Stimulated activated CD8-positive, alpha-beta memory T cell treated with anti-CD3 and anti-CD28 coated beads, Interleukin-7, amount 100 ng/mL, for 24 hours (primary cell): ENCODE measurements at places on chromosomes 12 and 14.

DNA sequence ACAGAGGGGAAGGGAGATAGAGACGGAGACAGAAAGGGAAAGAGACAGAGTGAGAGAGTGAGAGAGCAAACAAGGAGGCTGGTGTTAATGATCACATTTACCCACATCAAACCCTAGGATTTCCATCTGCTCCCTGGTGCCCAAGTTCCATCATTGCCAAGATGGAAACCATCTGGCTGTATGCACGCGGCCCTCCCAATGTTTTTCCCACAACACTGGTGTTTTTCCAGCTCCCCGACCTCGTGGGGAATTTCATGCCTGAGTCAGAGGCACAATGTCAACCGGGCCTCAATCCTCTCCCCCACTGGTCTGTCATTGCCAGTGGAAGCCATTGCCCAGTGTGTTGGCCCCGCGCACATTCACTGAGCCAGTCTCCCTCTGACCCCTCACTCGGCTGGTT lies 19.9 kb upstream of the BDKRB2 start:
- DNase-seq: no peak

DNA sequence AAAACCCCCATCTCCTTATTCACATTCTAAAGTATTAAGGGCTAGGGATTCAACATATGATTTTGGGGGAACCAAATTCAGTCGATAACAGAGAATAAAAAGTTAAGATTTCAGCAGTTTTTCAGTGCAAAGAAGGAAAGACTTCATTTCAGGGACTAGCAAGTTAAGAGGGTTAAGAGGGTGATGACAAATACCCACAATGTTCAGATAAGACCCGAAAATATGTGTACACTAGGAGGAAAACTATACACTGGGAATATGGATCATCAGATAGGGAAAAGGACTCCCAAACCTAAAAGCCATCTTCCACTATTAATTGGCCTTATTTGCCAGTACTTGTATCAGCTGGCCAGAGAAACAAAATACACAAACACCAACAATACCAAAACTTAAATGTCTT lies 824.2 kb downstream of the SLC16A7 start:
- no peak for DNase-seq

DNA sequence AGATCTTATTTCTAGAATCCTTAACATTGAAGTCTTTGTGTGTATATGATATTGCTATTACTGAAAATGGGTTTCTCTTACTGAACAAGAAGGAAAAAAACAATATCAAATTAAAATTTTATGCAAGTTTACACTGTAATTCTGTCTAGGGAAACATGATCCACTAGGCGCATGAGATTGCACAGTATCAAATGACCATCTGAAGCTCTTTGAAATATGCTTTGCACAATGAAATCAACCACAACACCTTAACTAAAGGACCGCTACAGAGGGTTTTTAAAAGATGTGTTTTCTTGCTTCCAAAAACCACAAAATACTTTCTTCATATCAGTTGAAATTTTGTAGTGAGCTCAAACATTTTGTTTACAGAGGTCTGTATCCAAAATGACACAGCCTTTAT lies 15.1 kb upstream of the KERA start:
- DNase-seq: no peak

GRCh38 chr12:46082490-46083200 lies 92.3 kb upstream of the SCAF11 start:
- DNase-seq: no peak

- DNase-seq: no peak
Observed at GRCh38 chr14:92460916-92461579, 52.5 kb upstream of the RIN3 start.

DNA sequence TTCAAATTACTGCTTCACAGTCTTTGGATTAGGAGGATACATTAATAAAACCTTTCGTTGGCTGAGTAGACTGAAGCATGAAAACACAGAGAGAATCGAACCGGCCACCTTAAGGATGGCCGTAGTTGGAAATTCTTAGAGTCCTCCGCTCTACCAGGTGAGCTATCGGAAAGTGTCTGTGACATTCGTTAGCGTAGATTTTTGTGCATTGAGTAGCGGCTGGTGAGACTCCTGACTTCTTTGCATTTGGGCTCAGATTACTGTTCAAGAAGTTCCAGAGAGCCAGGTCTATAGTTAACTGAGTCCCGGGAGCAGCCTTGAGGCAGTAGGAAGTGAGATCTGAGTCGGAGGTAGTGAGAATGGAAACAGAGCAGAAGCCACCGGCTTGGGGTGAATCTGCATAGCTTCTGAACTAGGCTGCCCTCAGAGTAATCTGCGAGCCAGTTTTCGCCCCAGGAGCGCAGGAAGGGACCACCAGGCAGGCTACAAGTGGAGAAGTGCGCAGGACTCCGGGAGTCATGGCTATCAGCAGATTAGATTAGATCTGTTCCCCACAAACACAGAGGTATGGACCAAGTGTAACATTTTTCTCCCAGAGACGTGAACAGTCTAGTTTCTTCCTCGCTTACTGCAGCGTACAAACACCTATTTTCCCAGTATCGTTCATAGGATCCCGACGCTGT lies 11.0 kb downstream of the OR6S1 start:
- no peak for DNase-seq

DNA sequence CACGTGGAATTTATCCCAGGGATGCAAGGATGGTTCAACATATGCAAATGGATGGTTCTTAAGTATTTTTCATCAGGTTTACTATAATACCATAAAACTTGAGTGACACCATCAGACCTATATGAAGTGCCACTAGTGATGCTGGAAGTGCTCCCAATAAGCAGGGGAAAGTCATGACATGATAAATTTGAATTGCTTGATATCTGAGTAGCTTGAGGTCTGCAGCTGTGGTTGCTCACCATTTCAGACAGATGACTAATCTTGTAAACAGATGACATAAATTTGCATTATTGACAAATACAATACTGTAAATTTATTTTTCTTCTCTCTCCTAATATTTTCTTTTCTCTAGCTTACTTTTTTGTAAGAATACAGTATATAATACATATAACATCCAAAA lies 13.7 kb upstream of the PRPF39 start:
- DNase-seq: no peak

DNA sequence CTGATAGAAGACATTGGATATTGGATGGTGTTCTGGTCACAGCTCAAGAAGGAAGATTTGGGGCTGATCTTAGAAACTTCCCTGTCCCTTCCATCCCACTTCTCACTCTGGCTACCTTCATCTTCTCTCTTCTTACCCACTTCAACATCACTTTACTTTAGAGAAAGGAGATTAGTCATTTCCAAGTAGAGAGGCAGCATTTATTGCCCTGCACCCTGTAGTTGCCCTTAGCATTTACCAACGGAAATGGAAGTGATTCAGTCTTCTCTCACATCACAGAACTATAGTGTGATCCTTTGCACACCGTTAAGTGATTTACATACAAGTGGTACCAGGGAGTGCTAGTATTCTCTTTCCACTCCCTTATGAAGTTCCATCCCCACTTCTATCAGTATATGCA lies 52.4 kb downstream of the PHLDA1 start:
- DNase-seq: no peak

DNA sequence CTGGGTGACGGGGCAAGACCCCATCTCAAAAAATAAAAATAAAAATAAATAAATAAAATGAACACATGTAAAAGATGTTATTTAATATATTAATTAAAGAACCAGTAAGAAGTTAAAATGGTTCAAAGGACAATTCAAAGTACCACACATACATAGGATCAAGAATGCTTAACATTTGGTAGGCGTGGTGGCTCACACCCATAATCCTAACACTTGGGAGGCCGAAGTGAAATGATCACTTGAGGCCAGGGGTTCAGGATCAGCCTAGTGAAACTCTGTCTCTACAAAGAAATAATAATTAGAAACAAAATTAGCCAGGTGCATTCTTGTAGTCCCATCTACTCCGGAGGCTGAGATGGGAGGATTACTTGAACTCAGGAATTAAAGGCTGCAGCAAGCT lies 53.3 kb downstream of the SPATS2 start:
- no peak for DNase-seq

- no peak for DNase-seq
Observed at GRCh38 chr12:116818341-116818856, 62.8 kb downstream of the HRK start.

GRCh38 chr12:989051-989450 lies 2.0 kb upstream of the ERC1 start:
- DNase-seq: no peak

DNA sequence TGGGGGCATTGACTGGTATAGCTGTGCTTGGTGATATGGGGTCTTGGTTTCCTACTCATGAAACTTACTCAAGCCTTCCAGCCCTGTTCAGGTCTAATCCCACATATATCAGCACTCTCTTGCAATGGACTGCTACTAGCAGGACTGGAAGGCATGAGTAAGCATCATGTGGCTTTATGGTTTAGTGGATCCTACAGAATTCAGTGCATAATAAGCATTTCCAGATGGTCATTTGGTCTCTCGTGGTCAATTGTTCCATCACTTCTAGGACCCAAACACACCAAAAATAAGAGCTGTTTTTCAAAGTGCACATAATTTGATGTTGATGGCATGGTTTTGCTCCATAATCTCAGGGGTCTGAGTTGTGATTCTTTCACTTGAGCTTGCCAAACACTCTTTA lies 114.4 kb downstream of the LMNTD1 start:
- no peak for DNase-seq
